ENCODE measurements at places on chromosomes 7 and 10.

- no peak for DNase-seq
Measured at GRCh38 chr7:158123753-158124152, 463.9 kb downstream of the PTPRN2 start.

GRCh38 chr7:132135746-132136385 lies 440.4 kb downstream of the PLXNA4 start:
- DNase-seq, result no peak

DNA sequence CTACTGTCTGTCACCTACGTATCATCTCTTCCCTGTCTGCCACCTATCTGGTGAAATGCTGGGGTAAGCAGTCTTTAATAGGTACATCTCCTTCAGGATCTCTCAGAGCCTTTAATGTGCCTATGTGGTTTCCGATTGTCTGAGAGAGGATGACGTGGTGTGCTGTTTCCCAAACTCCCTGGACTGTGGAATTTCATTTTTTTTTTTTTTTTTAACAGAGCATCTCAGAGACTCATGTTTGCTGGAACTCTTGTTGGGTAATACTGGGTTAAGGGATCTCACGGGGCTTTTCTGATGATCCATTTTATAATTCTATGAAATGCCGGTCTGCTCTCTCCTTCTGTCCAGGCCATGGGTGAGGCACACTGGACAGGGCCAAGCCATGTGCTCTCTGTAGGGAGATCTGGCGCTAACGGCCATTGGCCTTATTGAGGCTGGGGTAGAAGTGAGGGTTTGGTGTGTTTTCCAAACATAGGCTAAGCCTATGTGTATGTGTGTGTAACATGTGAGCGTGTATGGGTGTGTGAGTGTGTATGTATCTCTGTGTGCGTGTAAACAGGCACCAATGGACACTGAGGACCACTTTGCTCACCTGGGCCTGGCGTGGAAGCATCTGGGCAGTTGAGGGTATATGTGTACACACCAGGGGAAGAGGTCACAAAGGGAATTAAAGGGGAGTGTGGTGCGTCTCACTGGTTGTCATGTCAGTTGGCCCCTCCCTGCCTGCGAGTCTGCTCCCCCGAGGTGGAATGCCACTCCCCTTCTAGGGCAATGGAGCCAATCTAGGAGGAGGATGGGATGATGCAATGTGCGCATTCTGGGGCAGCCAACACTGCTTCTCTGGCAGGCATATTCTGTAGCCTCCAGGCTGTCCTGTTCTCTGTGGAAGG lies 7.8 kb downstream of the ADRA2A start:
- no peak for DNase-seq

GRCh38 chr10:52526251-52526823 lies 212.3 kb downstream of the DKK1 start:
- no peak for DNase-seq

DNA sequence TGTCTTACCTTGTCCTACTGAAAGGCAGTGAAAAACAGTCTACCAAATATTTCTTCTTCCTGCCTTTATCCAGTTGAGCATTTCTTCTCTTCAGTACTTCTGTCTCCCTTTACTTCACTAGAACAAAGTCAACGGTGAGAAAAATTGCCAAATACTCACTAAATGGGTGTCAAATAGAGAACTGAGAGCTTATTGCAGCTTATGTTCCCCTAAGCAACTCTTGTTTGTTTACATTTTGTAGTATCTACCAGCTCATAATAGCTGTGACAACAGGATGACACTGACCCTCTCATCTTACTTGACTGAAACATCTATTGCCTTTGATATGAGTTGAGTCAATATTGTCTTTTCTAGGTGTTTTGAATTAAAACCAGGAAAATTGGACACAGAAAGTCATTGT lies 327.9 kb upstream of the SORCS1 start:
- no peak for DNase-seq

- DNase-seq, result no peak
Measured at GRCh38 chr10:104328896-104329710, 9.2 kb downstream of the ITPRIP start.
